ENCODE measurements at places on chromosomes 2 and 18. TPM values are rescaled to one million over a fixed set of nuclear protein-coding genes. Genes with fewer than 3 reads are reported as not detected.

Gene PAIP2B
- 7.6 TPM for polyA plus RNA-seq

Gene PLCL1
- polyA plus RNA-seq, result not detected

Gene TMX3
- polyA plus RNA-seq, result 9.9 TPM

Gene TBR1
- polyA plus RNA-seq, result not detected

Gene EHD3
- polyA plus RNA-seq, result 3.3 TPM

Gene GALR1
- 0.32 TPM for polyA plus RNA-seq

Gene RAD51AP2
- polyA plus RNA-seq, result 0.16 TPM

Gene CXCR4
- polyA plus RNA-seq, result 2.5 TPM

Gene DNAJC27
- polyA plus RNA-seq, result 1.9 TPM

Gene HRH4
- polyA plus RNA-seq, result 0.07 TPM

Gene ACOXL
- polyA plus RNA-seq, result 9.0 TPM

Gene LCT
- polyA plus RNA-seq, result not detected

Gene CCDC195
- polyA plus RNA-seq, result not detected

Gene TCF7L1
- polyA plus RNA-seq, result 101 TPM

Gene POTEJ
- polyA plus RNA-seq, result not detected

Gene FHL2
- polyA plus RNA-seq, result 27.2 TPM

Gene IDH1
- polyA plus RNA-seq, result 315 TPM

Gene SIX3
- 0.21 TPM for polyA plus RNA-seq

Gene EIF5B
- polyA plus RNA-seq, result 108 TPM

Gene SNTG2
- polyA plus RNA-seq, result 21.6 TPM

Gene AUP1
- polyA plus RNA-seq, result 98.7 TPM

Gene CFAP65
- polyA plus RNA-seq, result 0.37 TPM

Gene ITM2C
- 240 TPM for polyA plus RNA-seq

Gene EN1
- 0.21 TPM for polyA plus RNA-seq

Gene C2orf78
- 0.18 TPM for polyA plus RNA-seq

Gene SCYGR4
- not detected for polyA plus RNA-seq

Gene ERBB4
- polyA plus RNA-seq, result 1.1 TPM

Gene PHOSPHO2
- 8.7 TPM for polyA plus RNA-seq

Gene SP5
- 0.32 TPM for polyA plus RNA-seq

Gene KCNG3
- 2.5 TPM for polyA plus RNA-seq

Gene UGT1A4
- not detected for polyA plus RNA-seq

Gene HOXD12
- not detected for polyA plus RNA-seq

Gene CHST10
- polyA plus RNA-seq, result 9.1 TPM

Gene CROCC2
- polyA plus RNA-seq, result not detected

Gene CCDC178
- 0.24 TPM for polyA plus RNA-seq

Gene SERPINB12
- not detected for polyA plus RNA-seq

Gene FOXI3
- polyA plus RNA-seq, result 1.1 TPM

Gene GPR39
- 0.17 TPM for polyA plus RNA-seq

Gene CRYBA2
- polyA plus RNA-seq, result not detected

Gene FSIP2
- polyA plus RNA-seq, result 3.0 TPM

Gene KCNK3
- polyA plus RNA-seq, result not detected

Gene NCKAP5
- polyA plus RNA-seq, result 0.34 TPM

Gene CACNB4
- 2.7 TPM for polyA plus RNA-seq

Gene SERPINB4
- 2.3 TPM for polyA plus RNA-seq

Gene AQP12B
- polyA plus RNA-seq, result not detected

Gene SFT2D3
- polyA plus RNA-seq, result not detected

Gene CERKL
- polyA plus RNA-seq, result 0.35 TPM

Gene STK17B
- 4.3 TPM for polyA plus RNA-seq

Gene EVA1A
- polyA plus RNA-seq, result 5.0 TPM

Gene KIAA2012
- 0.07 TPM for polyA plus RNA-seq

Gene TRAPPC8
- polyA plus RNA-seq, result 20.1 TPM
